ENCODE measurements at places on chromosomes 7 and 10. TPM values are rescaled to one million over a fixed set of nuclear protein-coding genes. Genes with fewer than 3 reads are reported as not detected.

The ACHE gene
- 0.59 TPM for total RNA-seq

The SLC16A9 gene
- total RNA-seq: 1.2 TPM

The TMEM196 gene
- total RNA-seq: not detected

DNA sequence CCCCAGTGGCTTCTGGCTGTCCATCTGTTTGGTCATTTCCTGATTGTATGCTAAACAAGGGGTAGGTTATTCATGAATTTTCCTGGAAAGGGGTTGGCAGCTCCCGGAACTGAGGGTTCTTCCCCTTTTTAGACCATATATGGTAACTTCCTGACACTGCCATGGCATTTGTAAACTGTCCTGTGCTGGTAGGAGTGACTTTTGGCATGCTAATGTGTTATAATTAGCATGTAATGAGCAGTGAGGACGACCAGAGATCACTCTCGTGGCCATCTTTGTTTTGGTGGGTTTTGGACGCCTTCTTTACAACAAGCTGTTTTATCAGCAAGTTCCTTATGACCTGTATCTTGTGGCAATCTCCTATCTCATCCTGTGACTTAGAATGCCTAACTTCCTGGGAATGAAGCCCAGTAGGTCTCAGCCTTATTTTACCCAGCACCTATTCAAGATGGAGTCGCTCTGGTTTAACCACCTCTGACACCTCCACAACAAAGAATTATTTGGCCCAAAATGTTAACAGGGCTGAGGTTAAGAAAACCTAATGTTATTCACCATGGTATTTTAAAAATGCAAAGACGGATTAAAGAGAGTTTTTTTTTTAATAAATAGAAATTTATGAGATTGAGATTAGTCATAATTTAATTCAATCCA, 2.4 kb upstream of the PTN start:
- no peaks in the 10 kb centered on the region for H3K27me3 ChIP-seq
- no peak for DNase-seq
- H3K36me3 ChIP-seq: no peaks in the 10 kb centered on the region

DNA sequence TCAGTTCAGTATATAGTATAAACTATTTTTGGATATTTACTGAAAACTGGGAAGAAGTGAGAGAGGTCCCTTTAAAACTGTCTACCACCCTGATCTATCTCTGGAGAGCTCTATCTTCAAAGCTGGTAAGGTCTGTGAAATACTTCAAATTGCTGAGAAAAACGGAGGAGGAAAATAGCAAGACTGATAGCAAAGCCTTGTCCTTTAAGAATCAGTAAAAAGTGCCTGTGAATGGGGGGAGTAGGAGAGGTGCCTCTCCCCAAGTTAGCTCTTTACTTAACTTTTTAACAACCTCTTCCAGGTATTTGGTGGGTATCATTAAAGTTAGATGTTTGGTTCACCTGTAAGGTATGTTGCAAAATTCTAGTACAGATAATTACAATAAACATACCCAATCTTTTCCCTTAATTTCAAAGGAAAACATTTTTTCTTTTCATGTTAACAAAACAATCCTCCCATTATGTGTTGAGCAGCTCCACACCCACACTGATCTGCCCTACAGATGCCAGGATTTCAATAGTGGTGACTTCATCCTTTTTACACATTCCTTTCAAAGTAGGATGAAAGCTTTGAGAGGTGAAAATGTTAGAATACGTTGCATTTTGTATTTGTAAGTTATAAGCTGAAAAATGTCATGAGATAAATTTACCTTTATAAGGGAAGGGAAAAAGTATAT, 149.2 kb downstream of the CRPPA start:
- DNase-seq: no peak
- H3K4me3 ChIP-seq: no peak overlapping the region
- H3K27ac ChIP-seq: no peak overlapping the region
- H3K4me1 ChIP-seq: no peaks in the 10 kb centered on the region
- H3K36me3 ChIP-seq: no peaks in the 10 kb centered on the region

The SUGCT gene
- 18.8 TPM for total RNA-seq

- H3K27me3 ChIP-seq: no peaks in the 10 kb centered on the region
Observed at GRCh38 chr7:24192053-24192452, 91.9 kb upstream of the NPY start.

DNA sequence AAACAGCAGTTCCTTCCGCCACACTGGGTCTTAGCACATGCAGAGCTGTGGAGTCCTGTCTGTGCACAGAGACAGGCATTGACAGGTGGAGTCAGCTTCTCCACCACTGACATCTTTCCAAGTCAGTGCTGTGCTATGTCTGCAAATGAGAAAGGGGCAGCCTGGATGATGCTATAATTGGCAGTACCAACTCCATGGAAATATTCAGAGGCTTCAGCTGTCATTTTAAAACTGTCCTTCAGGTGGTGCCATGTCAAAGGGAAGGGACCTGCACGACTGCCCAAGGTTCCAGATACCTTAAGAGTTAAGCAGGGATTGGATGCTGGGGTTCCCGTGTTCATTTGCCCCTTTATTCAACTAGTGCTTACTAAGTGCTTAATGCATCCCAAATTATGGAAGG, 258.0 kb upstream of the PRKCQ start:
- no peak overlapping the region for H3K4me3 ChIP-seq
- no peak overlapping the region for H3K27ac ChIP-seq
- no peaks in the 10 kb centered on the region for H3K4me1 ChIP-seq
- H3K27me3 ChIP-seq: no peaks in the 10 kb centered on the region

DNA sequence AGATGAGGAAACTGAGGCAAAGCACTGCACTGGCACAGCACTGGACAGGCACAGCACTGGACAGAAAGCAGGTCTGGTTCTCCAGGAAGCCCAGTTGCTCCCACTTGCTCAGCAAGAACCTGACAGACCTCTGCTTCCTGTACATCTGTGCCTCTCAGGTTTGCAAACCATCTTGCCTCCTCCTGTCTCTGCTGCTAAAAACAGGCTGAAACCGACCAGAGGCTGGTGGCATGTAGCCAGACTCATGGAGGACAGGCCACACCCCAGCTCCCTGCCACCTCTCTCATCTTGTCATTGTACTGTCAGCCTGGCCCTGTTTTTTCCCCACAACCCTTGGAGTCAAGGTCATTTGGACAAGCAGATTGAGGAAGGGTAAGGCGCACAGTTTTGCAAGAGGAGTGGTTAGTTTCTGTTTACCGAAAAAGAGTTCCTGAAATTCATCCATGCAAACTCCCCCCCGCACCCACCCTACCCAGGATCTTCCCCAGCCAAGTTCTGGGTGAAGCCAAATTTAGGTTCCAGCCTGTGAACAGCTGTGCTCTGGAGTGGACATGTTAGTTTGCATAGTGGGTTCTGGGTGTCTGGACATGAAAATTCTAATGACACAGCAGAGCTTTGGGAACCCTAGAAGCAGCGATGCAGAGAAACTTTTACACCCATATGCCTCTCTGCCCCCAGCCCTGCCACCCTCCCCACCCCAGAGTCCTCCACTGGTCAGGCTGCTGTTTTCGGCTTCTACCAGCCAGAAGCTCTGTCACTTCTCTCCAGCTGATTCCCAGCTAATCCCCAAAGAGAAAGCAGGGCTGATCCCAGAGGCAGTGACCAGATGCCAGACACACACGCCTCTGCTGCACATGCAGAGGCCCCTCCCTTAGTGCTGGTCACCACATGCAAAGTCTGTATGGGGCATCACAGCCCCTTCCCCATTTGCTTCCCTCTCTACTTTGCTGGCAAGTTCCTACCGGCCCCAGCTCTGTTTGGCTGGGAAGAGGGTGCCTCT, 8.5 kb upstream of the C10orf105 start:
- no peaks in the 10 kb centered on the region for H3K36me3 ChIP-seq
- peaks cover 6% of the 10 kb centered on the region for H3K4me1 ChIP-seq
- no peaks in the 10 kb centered on the region for H3K27me3 ChIP-seq
- peak; percentile 54 for DNase-seq
- peak overlapping the region; percentile 50 for H3K27ac ChIP-seq

GRCh38 chr7:44098092-44099068, 5.8 kb upstream of the AEBP1 start:
- DNase-seq: no peak
- no peaks in the 10 kb centered on the region for H3K27me3 ChIP-seq
- no peak overlapping the region for H3K4me3 ChIP-seq

The EN2 gene
- total RNA-seq: not detected

The RHBDD2 gene
- total RNA-seq: 24.4 TPM

The NRP1 gene
- 28.3 TPM for total RNA-seq

The PALD1 gene
- 2.9 TPM for total RNA-seq

GRCh38 chr10:124590216-124591122, 128.8 kb downstream of the LHPP start:
- no peak overlapping the region for H3K4me3 ChIP-seq
- peak; percentile 11 for DNase-seq
- no peak overlapping the region for H3K27ac ChIP-seq

- no peak for DNase-seq
- peak overlapping the region; percentile 48 for H3K27ac ChIP-seq
- peaks cover 51% of the 10 kb centered on the region for H3K4me1 ChIP-seq
Observed at GRCh38 chr10:124717911-124718741, 26.1 kb downstream of the FAM53B start.

- peak overlapping the region; percentile 88 for H3K27ac ChIP-seq
- no peaks in the 10 kb centered on the region for H3K27me3 ChIP-seq
- peaks cover 23% of the 10 kb centered on the region for H3K4me1 ChIP-seq
- peak overlapping the region; percentile 76 for H3K4me3 ChIP-seq
- H3K36me3 ChIP-seq: no peaks in the 10 kb centered on the region
Observed at GRCh38 chr10:73771722-73772280, 10.0 kb upstream of the CHCHD1 start.

The ITPRID1 gene
- not detected for total RNA-seq

DNA sequence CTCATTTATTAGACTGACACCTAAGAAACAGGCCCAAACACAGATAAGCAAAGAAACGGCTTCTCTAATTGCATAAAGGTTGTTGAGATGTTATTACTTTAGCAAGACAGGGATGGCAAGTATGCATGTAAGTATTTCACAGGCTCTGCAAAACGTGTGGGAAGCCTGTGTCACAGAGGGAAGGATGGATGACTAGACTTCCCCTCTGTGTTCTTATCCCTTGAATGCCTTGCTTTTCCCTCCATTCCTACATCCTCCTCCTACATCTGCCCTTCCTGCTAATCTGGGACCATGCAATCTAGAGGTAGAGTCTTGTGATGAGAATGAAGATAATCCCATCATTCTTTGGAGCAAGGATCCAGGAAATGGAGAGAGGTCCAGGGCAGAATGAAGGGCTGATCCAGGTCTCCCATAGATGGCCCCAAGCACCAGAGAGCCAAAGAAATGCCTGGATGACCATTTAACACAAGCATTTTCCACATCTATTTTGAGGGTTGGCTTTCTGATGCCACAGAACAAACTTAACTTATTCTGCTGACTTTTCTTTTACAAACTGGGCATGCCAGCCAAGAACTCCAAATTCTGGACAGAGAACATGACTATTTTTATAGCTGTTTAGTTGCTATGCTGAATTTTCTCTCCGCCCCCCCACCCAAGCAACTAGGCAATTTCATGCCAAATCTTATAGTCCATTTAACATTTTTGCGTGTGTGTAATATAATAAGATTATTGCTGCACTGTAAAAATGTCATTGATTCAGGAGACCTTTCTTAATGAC, 48.1 kb downstream of the NRP1 start:
- no peak overlapping the region for H3K4me3 ChIP-seq
- DNase-seq: no peak
- peaks cover 3% of the 10 kb centered on the region for H3K4me1 ChIP-seq
- no peaks in the 10 kb centered on the region for H3K27me3 ChIP-seq

DNA sequence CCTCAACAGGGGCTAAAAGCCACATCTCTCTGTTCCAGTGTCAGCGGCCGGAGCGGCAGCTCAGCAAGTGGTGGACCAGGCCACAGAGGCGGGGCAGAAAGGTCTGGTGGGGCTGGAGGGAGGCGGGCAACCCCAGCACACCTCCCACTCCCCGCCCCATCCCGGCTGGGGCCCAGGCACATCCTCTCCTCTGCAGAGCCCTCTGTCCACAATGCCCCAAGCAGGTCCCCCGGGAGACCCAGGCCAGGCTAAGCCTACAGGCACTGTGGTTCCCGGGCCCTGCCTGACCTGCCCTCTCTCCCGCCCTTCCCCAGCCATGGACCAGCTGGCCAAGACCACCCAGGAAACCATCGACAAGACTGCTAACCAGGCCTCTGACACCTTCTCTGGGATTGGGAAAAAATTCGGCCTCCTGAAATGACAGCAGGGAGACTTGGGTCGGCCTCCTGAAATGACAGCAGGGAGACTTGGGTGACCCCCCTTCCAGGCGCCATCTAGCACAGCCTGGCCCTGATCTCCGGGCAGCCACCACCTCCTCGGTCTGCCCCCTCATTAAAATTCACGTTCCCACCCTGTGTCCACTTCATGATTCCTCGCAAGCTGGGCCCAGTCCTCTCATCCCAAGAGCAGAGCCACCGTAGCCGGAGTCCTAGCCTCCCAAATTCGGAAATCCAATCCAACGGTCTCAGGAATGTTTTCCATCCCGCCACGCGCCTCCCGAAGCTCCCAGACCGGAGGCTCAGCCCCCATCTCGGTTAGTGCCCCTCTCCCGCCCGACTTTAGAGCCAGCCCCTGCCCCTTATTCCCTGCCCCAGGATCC, 2.1 kb downstream of the ADIRF start:
- peak overlapping the region; percentile 74 for H3K27ac ChIP-seq
- H3K36me3 ChIP-seq: no peaks in the 10 kb centered on the region
- no peaks in the 10 kb centered on the region for H3K4me1 ChIP-seq

The ACTR3C gene
- total RNA-seq: 30.0 TPM

The ING3 gene
- total RNA-seq: 6.5 TPM

GRCh38 chr7:119572541-119572940, 700.4 kb upstream of the KCND2 start:
- no peaks in the 10 kb centered on the region for H3K4me1 ChIP-seq
- H3K27me3 ChIP-seq: no peaks in the 10 kb centered on the region
- H3K4me3 ChIP-seq: no peak overlapping the region
- DNase-seq: no peak
- H3K27ac ChIP-seq: no peak overlapping the region

DNA sequence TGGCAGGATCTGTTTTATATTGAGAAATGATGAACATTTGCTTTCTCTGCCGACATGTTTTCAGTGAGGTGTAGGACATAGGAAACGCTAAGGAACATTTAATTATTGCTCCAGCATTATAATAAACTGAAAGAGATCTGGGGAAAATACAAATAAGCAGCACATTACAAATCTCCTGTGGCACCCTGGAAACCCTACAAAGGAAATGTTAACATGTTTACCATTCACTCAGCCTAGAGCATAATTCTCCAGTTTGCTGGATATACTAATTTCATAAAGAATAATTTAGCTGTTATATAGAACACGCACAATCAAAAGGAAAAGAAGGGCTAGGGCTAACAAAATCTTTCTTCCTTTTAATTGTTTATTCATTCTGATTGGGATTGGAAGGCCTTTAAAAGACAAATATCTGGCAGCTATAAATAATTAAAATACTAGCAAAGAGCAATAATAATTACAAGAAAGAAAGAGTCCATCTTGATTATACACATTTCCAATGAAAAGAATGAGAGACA, 299.4 kb downstream of the CRPPA start:
- H3K4me3 ChIP-seq: no peak overlapping the region
- H3K27ac ChIP-seq: no peak overlapping the region
- no peaks in the 10 kb centered on the region for H3K4me1 ChIP-seq
- no peak for DNase-seq
- no peaks in the 10 kb centered on the region for H3K27me3 ChIP-seq

- DNase-seq: no peak
- H3K4me1 ChIP-seq: no peaks in the 10 kb centered on the region
- no peak overlapping the region for H3K27ac ChIP-seq
Observed at GRCh38 chr7:20642166-20642565, 26.7 kb downstream of the ABCB5 start.

GRCh38 chr7:1452205-1452604, 7.1 kb downstream of the MICALL2 start:
- H3K27ac ChIP-seq: peak overlapping the region; percentile 24
- no peaks in the 10 kb centered on the region for H3K4me1 ChIP-seq
- H3K4me3 ChIP-seq: no peak overlapping the region
- no peaks in the 10 kb centered on the region for H3K36me3 ChIP-seq
- DNase-seq: peak; percentile 60

The CASD1 gene
- 4.5 TPM for total RNA-seq

The CPA1 gene
- total RNA-seq: not detected

The C10orf53 gene
- not detected for total RNA-seq

The PIP4K2A gene
- total RNA-seq: 27.6 TPM

Measured in right lobe of liver (tissue), 6 donors.